ENCODE measurements at places on chromosomes 6 and 20. TPM values are rescaled to one million over a fixed set of nuclear protein-coding genes. Genes with fewer than 3 reads are reported as not detected.

The TMC2 gene
- not detected for total RNA-seq

The B3GAT2 gene
- not detected for total RNA-seq

The POU5F1 gene
- 0.60 TPM for total RNA-seq

The C6orf52 gene
- 4.6 TPM for total RNA-seq

The NPEPL1 gene
- total RNA-seq = 12.6 TPM

The CDSN gene
- 0.14 TPM for total RNA-seq

The EYS gene
- 0.37 TPM for total RNA-seq

The CDH26 gene
- 2.0 TPM for total RNA-seq

The GCNT2 gene
- 5.8 TPM for total RNA-seq

The BMP7 gene
- 0.49 TPM for total RNA-seq

The DCDC2 gene
- not detected for total RNA-seq

The BPIFB4 gene
- not detected for total RNA-seq

The APOM gene
- total RNA-seq = 3.9 TPM

The LTB gene
- 1.5 TPM for total RNA-seq

The GABRR2 gene
- not detected for total RNA-seq

The PEX6 gene
- total RNA-seq = 28.3 TPM

The ZBP1 gene
- total RNA-seq = not detected

The CHD6 gene
- total RNA-seq = 10.0 TPM

The TAAR2 gene
- not detected for total RNA-seq

The PSORS1C2 gene
- 0.33 TPM for total RNA-seq

The GSTA3 gene
- total RNA-seq = not detected

All from airway epithelial cell (primary cell).